ENCODE measurements at places on chromosomes 13 and 19.

DNA sequence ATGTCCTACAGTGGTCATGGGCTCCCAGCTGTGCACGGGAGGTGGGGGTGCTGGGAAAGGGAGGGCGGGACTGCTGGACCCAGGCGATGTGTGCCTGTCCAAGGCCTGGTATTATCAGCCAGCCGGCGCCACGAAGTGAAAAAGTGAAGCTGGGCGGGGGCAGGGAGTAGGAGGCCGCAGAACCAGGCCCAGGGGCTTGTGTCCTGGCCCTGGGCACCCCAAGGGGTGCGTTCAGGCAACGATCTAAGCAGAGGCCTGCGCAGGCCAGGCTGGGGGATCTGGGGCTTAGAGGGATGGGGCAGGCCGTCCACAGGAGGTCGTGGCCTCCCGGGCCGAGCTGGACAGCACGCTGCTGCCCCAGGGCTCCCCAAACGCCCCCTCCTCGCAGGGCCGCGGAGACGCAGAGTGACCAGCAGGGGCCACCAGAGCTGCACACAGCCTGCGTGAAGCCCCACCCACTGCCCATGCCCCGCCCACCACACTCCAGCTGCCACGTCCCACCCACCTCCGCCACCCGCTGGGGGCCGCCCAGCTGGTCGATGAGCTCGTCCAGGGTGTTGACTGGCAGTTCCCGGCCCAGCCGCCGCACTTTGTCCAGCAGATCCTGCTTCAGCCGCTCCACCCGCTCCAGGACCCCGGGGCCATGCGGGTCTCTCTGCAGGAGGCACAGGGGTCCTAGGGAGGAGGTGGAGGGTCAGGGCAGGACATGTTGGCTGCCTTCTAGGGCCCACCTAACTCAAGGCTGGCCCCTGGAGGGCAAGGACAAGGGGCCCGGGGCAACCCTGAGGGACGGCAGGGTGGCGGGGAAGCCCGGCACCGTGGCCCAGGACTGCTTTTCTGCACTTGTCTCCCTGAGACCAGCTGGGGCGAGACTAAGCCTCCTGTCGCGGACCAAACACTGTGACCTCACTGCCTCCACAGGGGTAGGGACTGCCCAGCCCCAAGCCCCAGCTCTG lies 9.5 kb downstream of the GPX4 start:
- DNase-seq, result peak; percentile 83

GRCh38 chr19:52369559-52370340 lies at the start of gene ZNF880:
Gene ZNF880, plus strand, starts transcription at chr19:52369923. Its CDS starts 43 bp downstream, at chr19:52369966.
- DNase-seq, result peak; percentile 86

DNA sequence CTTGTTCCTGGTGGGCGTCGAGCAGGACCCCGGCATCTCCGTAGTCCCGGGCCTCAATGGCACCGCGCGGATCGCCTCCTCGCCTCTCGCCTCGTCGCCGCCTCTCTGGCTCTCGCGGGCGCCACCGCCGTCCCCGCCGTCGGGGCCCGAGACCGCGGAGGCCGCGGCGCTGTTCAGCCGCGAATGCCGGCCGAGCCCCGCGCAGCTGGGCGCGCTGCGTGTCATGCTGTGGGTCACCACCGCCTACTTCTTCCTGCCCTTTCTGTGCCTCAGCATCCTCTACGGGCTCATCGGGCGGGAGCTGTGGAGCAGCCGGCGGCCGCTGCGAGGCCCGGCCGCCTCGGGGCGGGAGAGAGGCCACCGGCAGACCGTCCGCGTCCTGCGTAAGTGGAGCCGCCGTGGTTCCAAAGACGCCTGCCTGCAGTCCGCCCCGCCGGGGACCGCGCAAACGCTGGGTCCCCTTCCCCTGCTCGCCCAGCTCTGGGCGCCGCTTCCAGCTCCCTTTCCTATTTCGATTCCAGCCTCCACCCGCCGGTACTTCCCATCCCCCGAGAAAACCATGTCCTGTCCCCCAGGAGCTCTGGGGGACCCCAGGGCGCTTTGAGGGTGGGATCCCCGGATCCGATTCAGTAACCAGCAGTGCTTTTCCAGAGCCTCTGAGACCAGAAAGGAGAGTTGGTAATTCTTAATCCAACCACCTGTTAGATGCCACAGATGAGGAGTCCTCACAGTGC lies 885 bp downstream of the MLNR start:
- no peak for DNase-seq

DNA sequence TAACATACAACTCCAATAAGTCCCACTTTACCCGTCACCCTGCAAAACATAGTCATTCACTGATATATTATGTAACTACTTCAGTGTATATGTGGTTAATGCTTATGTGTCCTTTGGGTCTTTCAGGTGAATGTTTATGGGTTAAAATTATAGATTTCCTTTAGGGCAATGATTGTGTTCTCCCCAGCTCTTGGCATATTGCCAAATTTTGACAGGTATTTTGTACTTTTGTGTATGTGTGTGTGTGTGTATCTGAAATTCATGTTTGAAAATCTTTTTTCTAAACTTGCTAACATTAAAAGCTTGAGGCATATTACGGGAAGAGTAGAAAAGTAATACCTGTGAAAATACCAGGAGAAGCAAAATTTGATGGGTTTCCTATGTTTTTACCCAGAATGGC lies 8.2 kb downstream of the CDK8 start:
- DNase-seq, result no peak

DNA sequence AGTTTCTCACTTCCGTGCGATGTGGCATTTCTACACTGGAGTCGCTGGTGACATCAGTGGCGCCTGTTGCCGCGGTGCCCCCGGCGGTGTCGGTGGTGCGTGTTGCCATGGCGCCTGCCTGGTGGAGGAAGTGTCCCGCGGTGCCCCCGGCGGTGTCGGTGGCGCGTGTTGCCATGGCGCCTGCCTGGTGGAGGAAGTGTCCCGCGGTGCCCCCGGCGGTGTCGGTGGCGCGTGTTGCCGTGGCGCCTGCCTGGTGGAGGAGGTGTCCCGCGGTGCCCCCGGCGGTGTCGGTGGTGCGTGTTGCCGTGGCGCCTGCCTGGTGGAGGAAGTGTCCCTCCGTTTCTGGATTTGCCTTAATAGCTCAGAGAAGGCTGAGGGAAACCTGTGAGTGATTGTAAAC lies 127.6 kb downstream of the KDM4B start:
- no peak for DNase-seq

DNA sequence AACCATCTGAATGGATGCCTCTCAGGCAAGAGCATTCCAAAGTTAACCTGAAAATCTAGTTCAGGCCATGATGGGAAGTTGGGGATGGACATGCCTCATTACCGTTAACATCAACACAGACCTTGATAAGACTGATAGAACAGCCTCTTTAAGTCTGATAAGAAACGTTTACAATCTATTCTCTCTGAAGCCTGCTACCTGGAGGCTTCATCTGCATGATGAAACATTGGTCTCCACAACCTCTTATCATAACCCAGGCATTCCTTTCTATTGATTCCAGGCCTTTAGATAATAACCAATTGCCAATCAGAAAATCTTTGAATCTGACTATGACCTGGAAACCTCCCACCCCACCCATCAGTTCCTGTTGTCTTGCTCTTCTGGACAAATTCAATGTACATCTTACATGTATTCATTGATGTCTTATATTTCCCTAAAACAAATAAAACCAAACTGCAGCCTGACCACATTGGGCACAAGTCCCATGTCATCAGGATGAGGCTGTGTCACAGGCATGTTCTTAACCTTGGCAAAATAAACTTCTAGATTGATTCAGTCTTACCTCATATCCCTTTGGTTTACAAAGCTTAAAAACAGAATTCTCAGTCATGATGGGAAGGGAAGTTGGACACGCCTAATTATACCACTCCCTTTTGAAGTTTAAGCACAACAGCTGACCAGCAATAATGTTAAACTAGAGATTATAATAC lies 843.8 kb upstream of the SPRY2 start:
- no peak for DNase-seq
